Left renal pelvis (tissue), 4 donors: ENCODE measurements at places on chromosomes 2 and 18. TPM values are rescaled to one million over a fixed set of nuclear protein-coding genes. Genes with fewer than 3 reads are reported as not detected.

The BMP10 gene
- not detected for polyA plus RNA-seq

DNA sequence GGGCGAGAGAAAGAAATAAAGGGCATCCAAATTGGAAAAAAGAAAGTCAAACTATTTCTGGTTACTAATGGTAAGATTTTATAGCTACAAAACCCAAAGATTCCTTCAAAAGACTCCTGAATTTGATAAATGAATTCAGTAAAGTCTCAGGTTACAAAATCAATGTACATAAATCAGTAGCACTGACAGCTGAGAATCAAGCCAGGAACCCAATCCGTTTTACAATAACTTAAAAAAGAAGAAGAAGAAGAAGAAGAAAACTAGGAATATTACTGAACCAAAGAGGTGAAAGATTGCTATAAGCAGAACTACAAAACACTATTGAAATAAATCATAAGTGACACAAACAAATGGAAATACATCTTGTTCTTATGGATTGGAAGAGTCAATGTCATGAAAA, 291.5 kb upstream of the GULP1 start:
- DNase-seq, result no peak

GRCh38 chr18:76827205-76828200, 5.1 kb downstream of the ZNF236 start:
- no peak for DNase-seq

GRCh38 chr2:14424478-14425390, 207.8 kb upstream of the LRATD1 start:
- no peak for DNase-seq

DNA sequence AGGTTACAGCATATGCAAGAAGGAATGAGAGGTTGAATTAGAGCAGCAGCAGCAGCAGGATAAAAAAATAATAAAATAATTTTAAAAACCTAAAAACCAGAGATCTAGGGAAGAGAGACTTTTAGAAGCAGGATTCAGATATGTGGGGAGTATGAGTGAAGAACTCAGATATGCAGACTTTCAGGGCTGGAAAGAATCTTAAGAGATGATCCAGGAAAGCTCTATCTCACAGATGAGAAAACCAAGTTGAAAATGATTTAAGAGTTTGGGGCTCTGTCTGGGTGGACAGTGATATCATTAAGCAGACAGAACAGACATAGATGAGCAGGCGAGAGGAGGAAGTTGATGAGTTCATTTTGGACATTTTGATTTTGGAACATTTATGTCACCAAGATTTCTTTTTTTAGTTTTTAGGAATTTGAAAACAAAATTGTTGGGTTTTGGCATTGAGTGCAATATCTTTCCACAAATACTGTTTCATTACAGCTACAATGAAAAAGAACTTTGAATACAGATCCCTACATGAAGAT, 31.8 kb downstream of the BCL2 start:
- no peak for DNase-seq

The REG3G gene
- polyA plus RNA-seq, result not detected

GRCh38 chr2:187011206-187011832, 162.3 kb upstream of the ZSWIM2 start:
- no peak for DNase-seq

- no peak for DNase-seq
Observed at GRCh38 chr18:8952174-8952573, 150.3 kb upstream of the NDUFV2 start.

The FAM228B gene
- 22.7 TPM for polyA plus RNA-seq

GRCh38 chr2:234476766-234477165, 20.1 kb downstream of the ARL4C start:
- no peak for DNase-seq

The MAPK4 gene
- 10.1 TPM for polyA plus RNA-seq

DNA sequence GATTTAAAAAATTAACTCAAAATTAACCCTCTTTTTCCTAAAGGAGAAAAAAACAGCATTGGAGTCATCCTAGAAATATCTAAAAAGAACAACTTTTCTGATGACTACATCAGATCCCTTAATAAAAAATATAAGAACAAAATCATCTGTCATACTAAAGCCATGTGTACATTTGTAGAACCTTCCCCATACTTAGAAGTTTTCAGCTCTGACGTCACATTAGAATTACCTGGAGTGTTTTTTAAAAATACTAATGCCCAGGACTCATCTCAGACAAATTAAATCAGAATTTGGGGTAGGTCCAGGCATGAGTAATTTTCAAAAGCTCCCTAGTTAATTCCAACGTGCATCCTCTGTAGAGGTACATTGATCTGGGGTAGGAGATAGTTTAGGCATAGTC, 598.0 kb downstream of the DSC3 start:
- DNase-seq, result no peak

DNA sequence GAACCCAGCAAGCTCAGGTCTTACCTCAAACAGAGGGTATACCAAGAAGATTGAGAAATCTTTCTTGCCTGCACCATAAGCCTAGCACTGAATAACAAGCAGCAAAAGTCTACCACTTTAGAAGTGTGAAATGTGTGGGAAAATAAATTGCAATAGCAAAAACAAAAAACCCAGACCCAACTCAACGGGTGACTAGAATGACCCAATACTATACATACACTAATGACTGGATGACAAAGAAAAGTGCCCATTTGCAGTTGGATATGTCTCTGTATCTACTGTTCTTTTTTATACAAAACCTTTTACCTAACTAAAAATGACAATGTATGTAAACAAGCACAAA, 950.6 kb downstream of the TRIB2 start:
- no peak for DNase-seq

DNA sequence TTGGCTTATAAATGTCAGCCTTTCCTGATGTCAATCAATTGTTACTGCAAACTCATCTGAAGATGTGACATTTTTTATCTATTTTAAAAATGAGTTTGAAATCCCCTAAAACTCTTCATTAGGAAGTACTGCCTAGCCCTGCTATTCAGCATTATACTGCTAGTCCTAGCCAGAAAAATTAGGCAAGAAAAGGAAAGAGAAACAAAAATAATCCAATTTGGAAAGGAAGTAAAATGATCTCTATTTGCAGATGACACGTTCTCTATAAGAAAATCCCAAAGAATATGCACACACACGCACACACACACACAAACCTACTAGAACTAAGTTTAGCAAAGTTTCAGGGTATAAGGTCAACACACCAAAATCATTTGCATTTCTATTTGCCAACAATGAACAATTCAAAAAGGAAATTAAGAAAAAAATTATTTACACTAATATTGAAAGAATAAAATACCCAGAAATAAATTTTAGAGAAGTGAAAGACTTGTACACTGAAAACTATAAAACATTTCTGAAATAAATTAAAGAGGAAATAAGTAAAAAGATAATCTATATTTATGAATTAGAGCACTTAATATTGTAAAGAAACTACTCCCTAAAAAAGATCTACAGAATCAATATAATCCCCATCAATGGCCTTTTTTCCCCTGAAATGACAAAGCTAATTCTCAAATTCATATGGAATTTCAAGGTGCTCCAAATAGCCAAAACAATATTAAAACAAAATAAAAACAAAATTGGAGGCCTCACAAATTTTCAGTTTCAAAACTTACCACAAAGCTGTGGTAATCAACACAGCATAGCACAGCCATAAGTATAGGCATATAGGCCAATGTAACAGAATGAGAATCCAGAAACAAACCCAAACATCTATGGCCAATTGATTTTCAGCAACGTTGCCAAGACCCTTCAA, 433.7 kb upstream of the TRIB2 start:
- no peak for DNase-seq

The RAB6C gene
- 0.92 TPM for polyA plus RNA-seq

- DNase-seq, result no peak
Observed at GRCh38 chr2:179441551-179441950, 176.9 kb upstream of the SESTD1 start.

DNA sequence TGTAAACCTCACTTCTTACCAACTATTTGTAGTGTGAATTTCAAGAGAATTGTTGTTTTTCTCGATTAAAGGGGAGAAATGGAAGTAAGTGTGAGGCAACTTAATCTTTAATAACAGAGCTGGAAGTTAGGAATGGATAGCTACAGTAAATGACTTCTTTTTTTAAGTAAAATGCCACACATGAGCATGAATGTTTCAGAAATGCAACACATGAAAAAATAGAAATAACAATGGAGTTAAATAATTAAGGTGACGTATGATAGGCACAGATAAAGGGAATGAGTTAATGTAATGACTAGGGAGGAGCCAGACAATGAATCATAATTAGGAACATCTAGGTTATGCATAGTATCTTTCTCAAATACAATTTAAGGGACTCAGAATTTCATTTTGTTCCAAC, 3.4 kb downstream of the REL start:
- no peak for DNase-seq

DNA sequence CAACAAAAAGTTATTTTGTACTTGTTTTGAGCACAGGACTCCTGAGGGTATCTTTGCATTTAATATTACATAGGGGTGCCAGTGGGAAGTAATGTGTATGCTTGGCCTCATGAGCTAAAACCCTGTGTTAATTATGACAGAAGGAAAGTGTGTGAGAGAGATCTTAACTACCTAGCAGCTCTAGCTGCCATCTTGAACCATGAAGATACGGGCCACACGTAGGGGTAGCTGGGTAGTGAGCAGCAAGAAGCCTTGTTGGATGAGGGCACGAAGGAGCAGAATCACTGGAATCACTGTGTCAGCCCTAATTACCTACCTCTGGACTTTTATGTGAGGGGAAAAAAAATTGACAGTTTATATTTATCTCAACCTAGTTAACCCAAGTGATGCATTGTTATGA, 15.4 kb upstream of the CASP10 start:
- DNase-seq, result no peak

DNA sequence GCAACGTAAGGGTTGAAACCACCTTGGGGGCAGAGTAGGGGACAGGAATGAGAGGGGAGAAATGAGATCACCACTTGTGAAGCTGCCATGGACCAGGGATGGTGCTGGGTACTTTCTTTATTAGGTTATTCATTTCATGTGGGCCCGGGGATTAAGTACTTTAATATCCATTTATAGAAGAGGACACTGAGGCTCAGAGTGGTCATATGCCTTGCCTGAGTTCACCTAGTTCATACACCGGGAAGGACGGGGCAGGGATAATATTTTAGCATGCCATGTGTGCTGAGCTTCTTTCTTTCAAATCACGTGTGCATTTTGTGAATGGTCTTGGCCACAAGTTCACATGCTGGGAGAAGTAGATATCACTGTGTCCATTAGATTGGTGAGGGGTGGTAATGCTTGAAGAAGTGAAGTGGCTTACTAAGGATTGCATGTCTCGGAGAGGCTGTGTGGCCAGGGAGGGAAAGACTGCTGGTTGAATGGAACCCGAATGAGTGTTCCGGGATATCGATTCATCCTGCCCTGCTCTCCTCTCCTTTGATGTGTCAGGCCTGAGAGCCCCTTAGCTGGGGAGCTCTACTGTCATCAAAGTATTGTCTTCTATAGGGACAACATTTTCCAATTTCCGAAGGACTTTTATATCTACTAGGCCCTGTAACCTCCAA, 187.1 kb downstream of the MYCN start:
- no peak for DNase-seq

DNA sequence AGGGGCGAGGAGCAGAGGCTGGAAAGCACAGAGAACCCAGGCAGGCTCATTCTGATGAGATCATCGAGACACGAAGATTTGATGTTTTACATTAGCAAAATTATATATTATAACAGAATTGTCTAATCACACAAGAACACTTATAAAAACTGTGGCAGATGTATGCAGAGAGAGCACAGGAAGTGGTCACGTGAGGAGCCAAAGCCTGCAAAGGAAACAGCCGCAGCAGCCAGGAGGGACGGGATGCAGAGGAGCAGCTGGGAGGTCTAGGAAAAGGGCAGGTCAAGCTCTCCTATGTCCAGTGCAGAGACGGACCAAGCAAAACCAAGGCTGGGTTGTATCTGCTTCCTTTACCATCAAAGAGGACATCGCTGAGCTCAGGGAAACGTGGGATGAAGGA, 355.1 kb upstream of the MYT1L start:
- DNase-seq, result no peak

GRCh38 chr2:229714736-229715541, 584 bp upstream of the DNER start:
- DNase-seq, result no peak

DNA sequence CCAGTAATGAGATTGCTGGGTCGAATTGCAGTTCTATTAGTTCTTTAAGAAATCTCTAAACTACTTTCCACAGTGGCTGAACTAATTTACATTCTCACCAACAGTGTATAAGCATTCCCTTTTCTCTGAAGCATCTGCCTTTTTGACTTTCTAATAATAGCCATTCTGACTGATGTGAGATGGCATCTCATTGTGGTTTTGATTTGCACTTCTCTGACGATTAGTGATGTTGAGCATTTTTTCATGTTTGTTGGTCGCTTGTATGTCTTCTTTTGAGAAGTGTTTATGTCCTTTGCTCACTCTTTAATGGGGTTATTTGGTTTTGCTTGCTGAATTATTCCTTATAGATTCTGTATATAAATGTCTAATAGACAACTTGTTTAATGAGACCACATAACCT, 69.6 kb upstream of the UGP2 start:
- DNase-seq, result no peak

DNA sequence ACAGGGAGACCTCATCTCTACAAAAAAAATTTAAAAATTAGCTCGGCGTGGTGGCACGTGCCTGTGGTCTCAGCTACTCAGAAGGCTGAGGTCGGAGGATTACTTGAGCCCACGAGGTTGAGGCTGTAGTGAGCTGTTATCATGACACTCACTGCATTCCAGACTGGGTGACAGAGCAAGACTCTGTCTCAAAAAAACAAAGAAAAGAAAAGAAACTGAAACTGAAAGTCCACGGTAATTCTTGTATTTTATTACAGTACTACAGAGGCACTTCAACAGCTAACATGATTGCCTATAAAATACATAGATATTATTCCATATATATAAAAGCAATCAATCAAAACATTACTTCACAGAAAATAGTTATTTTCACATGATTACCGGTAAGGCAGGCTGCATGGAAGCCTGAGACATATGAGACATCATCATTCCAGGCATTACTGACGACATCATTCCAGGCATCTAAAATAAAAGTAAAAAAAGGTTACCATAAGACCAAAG, 23.1 kb downstream of the PRPF40A start:
- no peak for DNase-seq

The LGALSL gene
- 39.4 TPM for polyA plus RNA-seq

The TBR1 gene
- polyA plus RNA-seq, result not detected

The ALLC gene
- polyA plus RNA-seq, result not detected

DNA sequence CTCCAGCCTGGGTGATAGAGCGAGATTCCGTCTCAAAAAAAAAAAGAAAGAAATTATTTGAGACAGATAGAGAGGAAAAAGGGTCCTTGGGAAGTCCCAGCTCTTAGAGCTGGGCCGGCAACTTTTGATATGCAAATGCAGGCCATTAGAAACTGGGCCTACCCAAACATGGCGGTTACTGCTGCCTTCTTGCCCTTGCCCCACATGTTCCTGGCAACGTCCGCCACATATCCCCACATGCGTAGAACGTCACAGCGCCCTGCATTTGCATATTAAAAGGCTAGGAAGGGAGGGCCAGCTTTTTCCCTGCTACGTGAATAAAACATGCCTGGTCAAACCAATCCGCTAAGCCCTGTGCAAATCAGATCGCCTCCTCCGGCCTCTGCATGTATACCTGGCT, 40.7 kb upstream of the LBH start:
- no peak for DNase-seq

- no peak for DNase-seq
Observed at GRCh38 chr2:50582164-50582563, 449.8 kb downstream of the NRXN1 start.
